ENCODE measurements at places on chromosomes 2 and 18.

DNA sequence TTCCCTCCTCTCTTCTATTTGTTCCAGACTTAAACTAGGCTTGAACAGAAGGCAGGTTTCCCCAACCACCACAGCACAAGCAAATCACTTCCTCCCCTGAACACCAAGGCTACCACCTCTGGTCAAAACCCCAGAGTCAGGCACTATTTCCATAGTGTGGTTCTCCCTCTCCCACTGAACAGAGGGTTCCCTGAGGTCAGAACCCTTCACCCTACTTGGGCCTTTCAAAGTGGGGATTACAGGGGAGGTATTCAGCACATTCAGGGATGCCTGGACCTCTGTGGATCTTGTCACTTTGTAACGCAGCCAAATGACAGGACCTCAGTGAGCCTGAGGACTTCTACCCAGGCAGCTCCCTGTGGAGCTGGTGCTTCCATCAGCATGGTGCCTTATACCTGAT is 88.7 kb downstream of the TNS1 start:
- no peak for DNase-seq

DNA sequence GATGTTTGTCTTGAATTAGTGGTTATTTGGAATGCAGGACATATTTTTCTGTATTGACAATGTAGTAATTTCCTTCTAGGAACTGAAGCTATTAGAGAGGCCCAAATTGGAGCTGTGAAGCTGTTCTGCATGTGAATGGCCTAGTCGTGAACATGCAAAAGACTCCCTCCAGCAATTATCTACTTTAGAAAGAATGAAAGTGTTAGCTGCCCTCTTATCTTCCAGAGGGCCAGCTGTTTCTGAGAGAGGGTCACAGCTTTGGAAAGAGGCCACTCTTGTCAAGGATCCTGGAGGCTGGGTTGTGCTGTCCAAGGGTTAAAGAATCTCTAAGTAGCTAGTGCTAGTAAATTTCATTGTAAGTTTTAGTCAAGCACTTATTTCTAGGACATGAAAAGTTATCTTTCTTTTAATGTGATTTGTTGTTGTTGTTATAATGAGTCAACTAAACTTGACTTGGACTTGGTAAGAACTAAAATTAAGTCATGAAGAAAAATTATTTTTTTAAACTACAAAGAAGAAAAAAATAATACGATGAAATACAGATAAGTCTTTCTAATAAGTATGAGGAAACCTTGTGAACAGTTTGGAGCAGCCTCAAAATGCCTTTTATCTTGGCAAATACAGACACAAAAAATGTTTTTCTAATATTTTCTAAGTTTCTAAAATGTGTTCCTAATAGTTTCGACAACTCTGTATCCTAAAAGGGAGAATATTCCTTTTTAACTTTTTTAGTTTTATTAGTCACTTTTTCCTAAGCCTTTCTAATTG is 36.8 kb downstream of the DPP4 start:
- no peak for DNase-seq

DNA sequence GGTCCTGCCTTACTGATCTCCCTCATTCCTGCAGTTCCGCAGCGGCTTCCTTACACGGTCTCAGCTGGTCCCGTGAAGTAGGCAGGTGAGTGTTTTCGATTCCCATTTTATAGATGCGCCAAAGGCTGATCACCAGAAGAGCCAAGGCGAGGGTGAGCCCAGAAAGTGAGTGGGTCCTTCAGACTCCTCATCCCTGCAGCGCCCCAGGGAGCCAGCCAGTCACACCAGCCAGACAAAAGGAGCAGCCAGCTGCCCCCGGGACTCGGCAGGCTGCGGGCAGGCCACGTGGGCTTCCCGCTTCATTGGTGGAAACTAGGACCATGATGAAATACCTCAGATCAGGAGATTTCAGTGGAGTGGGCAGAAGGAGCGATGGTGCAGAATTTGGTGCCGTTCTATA is 85.9 kb downstream of the SMAD7 start:
- DNase-seq, result no peak

GRCh38 chr2:240584486-240585031 is 2.0 kb upstream of the CAPN10 start:
- DNase-seq, result no peak

- DNase-seq, result no peak
Observed at GRCh38 chr2:171858397-171858958, 35.6 kb downstream of the SLC25A12 start.

Measured in stimulated activated CD8-positive, alpha-beta memory T cell treated with anti-CD3 and anti-CD28 coated beads, Interleukin-7, amount 100 ng/mL, for 1 hour (primary cell).